ENCODE measurements at places on chromosomes 3 and 15. TPM values are rescaled to one million over a fixed set of nuclear protein-coding genes. Genes with fewer than 3 reads are reported as not detected.

EMC7 gene
- total RNA-seq = 66.2 TPM

- DNase-seq = no peak
Observed at GRCh38 chr15:64909546-64909945, 2.2 kb upstream of the ANKDD1A start.

DNA sequence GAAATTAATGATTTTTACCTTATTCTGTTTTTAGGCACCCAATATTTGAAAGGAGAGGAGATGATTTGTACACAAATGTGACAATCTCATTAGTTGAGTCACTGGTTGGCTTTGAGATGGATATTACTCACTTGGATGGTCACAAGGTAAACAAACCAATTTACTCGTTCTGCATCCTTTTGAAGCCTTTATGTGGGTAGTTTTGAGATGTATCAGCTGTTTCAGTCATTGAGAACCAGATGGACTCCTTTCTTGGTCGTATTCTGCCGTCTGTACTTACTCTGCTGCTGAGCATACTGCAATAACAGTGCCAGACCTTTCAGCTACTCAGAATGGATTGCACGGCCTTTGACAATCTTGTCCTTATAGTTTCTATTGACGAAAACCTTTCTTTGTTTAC, 13.3 kb downstream of the DNAJB11 start:
- DNase-seq = no peak

REC114 gene
- total RNA-seq = not detected

GRCh38 chr3:53845103-53845880, 927 bp downstream of the CHDH start:
- DNase-seq = no peak

DNA sequence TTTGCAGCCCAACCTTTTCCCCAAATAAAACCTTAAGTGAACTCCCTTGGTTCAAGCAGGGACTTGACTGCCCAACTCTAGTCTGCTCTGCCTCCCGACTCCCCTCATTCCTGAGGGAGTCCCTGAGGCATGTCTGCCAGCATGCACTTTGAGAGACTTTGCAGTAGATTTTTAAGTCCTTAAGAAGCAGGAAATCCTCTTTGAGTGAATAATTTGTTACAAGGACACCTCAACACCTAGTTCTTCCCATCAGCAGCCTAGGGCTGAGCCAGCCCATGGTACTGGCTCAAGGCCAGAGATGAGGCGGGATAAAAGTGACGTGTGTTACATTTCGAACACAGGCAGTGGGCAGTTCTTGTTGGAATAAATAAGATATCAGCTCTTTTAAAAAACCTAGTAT, 204.3 kb upstream of the SLC2A2 start:
- no peak for DNase-seq

GRCh38 chr3:182220013-182220412, 508.3 kb downstream of the SOX2 start:
- DNase-seq = no peak

GRCh38 chr3:86743233-86743632, 247.7 kb downstream of the VGLL3 start:
- DNase-seq = no peak

ST8SIA2 gene
- total RNA-seq = not detected

Data from activated CD8-positive, alpha-beta memory T cell treated with anti-CD3 and anti-CD28 coated beads, Interleukin-2, amount 10 ng/mL, durations not matched to agents 7 days and 5 days (primary cell).